WTC11 (cell line): ENCODE measurements at places on chromosomes 2 and 18.
A peak's percentile ranks its signal among the peaks of the same experiment; 100 is the strongest.

- DNase-seq, result no peak
These were observed 253.2 kb downstream of the GLI2 start for GRCh38 chr2:120988700-120989511.

GRCh38 chr18:45540125-45540524, 75.2 kb upstream of the SLC14A2 start:
- DNase-seq, result peak; percentile 38

GRCh38 chr2:84999553-84999955, 28.6 kb downstream of the KCMF1 start:
- DNase-seq, result no peak

DNA sequence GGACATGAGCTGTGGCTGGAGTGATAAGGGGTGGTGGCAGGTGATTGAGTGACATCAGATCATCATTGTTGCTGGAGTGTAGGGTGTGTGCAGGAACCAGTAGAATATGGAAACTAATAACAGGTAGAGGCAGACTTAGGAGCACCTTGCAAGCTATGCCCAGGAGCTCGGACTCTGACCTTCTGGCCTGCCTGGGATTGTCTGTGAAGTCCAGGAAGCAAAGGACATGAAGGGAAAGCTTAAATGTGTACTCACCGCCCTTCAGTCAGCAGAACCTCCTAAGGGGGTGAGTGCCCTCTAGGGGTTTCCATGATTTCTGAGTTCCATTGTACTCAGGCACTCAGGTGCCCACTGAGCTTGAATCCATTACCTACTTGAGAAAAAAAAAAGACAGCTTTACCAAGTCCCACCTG, 104.2 kb downstream of the CRIM1 start:
- peak; percentile 46 for DNase-seq

DNA sequence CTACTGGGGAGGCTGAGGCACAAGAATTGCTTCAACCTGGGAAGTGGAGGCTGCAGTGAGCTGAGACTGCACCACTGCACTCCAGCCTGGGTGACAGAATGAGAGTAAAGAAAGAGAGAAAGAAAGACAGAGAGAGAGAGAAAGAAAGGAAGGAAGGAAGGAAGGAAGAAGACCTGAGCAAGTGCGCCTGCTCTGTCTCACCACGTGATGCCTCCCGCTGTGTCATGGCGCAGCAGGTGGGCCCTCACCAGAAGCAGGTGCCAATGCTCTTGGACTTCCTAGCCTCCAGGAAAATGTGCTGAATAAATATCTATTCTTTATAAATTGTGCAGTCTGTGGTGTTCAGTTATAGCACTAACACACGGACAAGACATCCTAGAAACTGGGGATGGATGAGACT, 270.0 kb downstream of the CYP26B1 start:
- DNase-seq, result no peak

- no peak for DNase-seq
These were observed 1110.6 kb upstream of the ACVR2A start for GRCh38 chr2:146734042-146734820.

- no peak for DNase-seq
These were observed 283.3 kb upstream of the NETO1 start for GRCh38 chr18:73151086-73151485.

GRCh38 chr2:74619651-74620297, 28.4 kb downstream of the M1AP start:
- DNase-seq, result no peak

- no peak for DNase-seq
These were observed 156.1 kb downstream of the MSH2 start for GRCh38 chr2:47558768-47559684.

DNA sequence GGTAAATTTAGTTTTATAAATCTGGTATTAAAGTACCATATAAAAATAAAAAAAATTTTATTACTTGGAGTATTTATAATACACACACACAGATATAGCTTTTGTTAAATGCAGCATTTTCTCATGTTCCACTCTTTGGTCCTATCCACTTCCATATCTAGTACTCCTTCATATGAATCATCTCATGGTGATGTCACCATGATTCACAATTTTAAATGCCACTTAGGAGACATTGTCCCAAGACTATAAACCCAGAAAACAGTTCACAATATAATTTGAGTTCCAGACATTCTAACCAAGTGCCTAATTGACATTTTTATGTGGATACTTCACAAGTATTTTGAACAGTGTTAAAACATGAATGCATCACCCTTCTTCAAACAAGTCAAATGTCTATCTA, 1398.3 kb downstream of the DSC3 start:
- DNase-seq, result no peak

GRCh38 chr2:223797037-223797436, 40.3 kb downstream of the AP1S3 start:
- DNase-seq, result no peak

- no peak for DNase-seq
These were observed 26.6 kb downstream of the SPTBN1 start for GRCh38 chr2:54482715-54483114.

DNA sequence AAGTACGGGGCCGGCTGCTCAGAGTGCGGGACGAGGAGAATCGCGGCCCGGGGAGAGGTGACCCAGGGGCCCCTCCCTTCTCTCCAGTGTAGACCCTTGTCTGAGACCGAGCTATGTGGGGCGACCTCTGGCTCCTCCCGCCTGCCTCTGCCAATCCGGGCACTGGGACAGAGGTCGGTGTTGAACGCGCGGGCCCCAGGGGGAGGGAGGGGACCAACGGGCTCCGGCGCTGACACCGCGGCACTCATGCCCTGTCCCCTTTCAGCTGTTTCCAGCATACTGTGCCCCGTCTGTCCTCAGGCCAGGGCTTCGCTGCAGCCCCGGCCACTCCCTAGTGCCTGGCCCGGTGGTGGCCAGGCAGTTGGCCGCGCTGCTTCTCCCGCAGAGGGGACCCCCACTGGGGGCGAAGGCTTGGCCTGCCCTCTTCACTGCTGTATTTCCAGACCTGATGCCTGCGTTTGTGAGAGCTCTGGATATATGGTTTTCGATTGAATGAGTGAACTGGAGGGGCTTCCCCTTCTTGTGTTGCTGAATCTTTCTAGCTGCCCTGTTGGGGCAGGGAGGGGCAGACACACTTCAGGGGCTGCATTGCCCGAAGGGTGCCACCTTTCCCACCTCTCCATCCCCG, 809 bp downstream of the DBI start:
- DNase-seq, result peak; percentile 69

DNA sequence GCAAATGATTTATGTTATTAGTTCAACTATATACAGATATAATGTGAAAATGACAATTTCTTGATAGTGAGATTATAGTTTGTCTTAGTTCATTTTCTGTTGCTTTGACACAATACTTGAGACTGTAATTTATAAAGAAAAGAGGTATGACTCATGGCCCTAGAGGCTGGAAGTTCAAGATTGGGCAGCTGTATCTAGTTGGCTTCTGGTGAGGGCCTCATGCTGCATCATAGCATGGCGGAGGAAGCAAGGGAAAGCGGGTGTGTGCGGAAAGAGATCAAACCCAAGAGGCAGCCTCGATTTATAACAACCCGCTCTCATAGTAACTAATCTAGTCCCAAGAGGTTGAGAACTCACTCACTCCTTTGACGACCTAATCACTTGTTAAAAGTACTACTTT, 11.4 kb downstream of the PLEKHA3 start:
- DNase-seq, result no peak

DNA sequence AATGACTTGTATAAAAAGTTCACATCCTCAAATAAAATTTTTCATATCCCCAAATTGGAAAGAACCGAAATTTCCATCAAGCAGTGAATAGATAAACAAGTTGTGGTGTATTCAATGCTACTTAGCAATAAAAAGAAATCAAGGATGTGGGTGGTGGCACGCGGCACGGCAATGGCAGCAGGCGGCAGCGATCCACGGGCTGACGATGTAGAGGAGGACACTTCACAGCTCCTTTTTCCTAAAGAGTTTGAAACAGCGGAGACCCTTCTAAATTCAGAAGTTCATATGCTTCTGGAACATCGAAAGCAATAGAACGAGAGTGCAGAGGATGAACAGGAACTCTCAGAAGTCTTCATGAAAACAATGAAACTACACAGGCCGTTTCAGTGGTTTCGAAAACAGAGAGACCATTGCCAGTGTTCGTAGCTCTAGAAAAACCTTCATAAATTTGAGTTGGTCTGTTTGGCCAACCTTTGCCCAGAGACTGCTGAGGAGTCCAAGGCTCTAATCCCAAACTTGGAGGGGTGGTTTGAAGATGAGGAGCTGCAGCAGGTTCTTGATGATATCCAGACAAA, 9.8 kb upstream of the IL36A start:
- DNase-seq, result no peak
